ENCODE measurements at places on chromosomes 4 and X. TPM values are rescaled to one million over a fixed set of nuclear protein-coding genes. Genes with fewer than 3 reads are reported as not detected.

GRCh38 chr4:180120068-180120467, 2123.1 kb upstream of the TENM3 start:
- DNase-seq, result no peak

DNA sequence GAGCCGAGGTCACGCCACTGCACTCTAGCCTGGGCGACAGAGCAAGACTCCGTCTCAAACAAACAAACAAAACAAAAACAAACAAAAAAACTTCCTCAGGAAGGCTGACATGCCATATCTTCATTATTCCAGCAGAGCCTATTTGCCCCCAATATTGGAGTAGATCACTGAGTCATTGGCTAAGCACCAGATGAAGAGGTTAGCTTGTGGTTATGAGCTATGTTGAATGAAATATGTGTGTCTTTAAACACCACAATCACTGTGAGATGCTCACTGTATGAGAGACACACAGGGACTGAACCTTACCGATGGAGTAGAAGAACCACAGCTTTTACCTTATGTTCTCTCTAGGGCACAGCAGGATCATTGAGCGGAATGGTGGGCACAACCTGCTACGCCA, 122.1 kb upstream of the EOLA2 start:
- no peak for DNase-seq

The TIGD4 gene
- 0.18 TPM for total RNA-seq

DNA sequence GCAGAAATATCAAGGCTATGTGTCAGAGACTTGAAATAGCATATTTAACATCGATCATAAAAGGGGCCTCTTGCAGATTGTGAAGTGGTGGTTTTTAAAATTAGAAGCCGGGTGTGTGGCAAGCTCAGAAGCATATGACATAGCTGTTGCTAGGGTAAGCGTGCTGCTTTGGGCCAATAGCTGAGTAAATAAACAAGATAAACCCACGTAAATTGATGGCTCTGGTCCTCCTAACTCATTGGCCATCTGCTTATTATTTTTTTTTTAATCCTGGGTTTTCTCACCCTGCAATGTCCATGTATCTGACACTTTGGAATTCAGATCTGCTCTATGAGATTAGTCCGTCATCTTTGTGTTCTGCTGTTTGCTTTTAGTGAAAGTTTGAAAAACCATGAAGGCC, 32.6 kb upstream of the STOX2 start:
- DNase-seq, result no peak

- no peak for DNase-seq
These were observed 12.5 kb downstream of the METAP1 start for GRCh38 chr4:99008051-99008450.

DNA sequence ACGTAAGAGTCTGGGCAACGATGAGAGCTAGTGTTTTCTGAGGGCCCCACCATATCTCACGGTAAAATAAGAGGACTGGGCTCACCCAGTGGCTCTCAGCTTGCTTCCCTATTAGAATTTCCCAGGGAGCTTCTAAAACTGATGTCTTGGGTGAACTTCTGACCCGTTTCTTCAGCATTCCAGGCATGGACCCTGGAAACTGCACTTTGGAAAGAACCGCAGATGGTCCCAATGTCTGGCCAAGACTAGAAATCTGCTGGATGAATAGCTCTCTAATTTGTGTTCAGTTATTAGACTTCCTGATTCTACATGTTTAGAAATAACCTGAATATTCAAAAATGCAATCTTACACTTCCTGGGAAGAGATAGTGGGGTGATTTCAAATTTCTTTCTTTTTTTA, 127.8 kb downstream of the ANOS1 start:
- DNase-seq, result no peak

GRCh38 chrX:43745938-43746721, 90.0 kb downstream of the MAOA start:
- no peak for DNase-seq

- DNase-seq, result no peak
These were observed 2.4 kb upstream of the AFF2 start for GRCh38 chrX:148498067-148498466.

The MAGEA9 gene
- total RNA-seq, result not detected

DNA sequence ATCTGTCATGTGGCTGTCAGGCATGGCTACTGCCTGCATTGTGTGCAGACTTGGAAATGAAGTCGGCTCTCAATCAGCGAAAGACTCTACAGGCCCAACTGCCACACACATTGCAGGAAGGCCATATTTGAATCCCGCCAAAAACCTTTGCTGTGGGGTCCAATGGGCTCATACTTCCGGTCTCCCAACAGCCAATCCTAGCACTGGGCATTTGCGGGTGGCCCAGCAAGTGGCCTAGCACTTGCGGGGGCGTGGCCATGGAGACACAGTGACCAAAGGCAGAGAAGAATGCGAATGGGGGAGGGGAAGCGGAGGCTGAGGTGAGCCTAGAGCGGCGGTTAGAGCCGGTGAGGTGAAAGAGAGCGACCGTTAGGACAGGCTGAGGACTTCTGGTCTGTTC, at the start of gene OTUD6A:
Gene OTUD6A, plus strand, starts transcription at position 382 of the 400 bp plus-strand sequence. CDS start 68 bp downstream, outside the sequence.
- DNase-seq, result no peak

The NR0B1 gene
- total RNA-seq, result not detected

All from endothelial cell of umbilical vein (primary cell).